Heart right ventricle (tissue), 16 donors: ENCODE measurements at places on chromosomes 6 and 20.

GRCh38 chr6:15403094-15403755 is 157.4 kb downstream of the JARID2 start:
- DNase-seq: no peak

- DNase-seq: no peak
Observed at GRCh38 chr6:27187231-27188060, 60.1 kb upstream of the PRSS16 start.

- DNase-seq: peak; percentile 71
Observed at GRCh38 chr6:16331384-16332174, 93.2 kb downstream of the GMPR start.

DNA sequence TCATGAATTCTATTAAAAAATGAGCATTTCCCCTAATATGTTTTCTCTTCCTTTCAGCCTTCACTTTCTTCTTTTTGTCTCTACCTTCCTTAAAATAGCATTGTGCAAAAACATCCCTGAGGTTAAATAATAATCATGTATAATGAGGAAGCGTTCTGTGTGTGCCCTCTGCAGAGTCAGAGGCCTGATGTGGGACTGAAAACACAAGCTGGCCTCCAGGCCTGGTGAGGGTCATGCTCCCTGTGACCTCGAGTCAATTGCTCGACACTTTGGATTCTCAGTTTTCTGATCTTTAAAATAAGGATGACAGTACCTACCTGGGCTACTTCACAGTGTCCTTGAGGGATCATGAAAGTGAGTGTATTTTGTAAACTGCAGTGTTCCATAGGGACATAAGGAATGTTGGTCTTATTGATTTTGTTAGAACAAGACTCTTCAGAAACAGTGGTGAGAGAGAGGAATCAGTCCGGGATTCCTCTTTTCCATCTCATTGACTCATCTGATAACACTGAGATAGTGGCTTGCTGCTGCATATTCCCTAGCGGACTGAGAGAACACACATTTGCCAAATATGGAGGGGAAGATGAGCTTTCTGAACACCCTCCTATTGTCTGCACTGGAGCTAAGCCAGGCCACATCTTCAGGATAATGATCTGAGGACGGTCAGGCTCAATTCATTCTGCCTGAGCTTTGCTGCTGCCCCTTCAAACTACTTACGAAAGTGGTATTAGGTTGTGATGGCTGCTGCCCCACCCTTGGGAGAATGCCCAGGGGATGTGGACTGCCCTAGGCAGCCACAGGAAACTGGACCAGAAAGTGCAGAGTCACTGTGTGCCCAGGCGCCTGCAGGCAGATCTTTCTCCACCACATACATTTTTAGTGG is 39.6 kb upstream of the PDE7B start:
- peak; percentile 24 for DNase-seq

DNA sequence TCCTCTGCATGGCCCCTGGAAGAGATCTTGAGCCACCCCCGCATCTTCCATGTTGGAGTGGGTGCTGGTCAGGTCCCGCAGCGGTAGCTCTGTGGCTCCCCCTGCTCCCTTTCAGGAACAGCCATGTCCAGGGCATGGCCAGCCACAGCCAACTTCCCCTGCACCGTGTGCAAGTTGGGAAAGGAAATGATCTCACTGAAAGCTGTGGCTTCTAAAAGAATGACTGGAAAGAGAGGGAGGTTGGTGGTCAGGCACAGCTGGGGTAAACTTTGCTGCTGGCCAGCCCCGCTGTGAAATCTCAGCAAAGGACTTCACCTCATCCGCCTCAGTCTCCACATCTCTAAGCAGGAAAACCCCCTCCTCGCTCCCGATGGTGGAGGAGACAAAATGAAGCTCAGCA is 153.6 kb upstream of the CST7 start:
- DNase-seq: no peak

- no peak for DNase-seq
Observed at GRCh38 chr6:116564311-116564710, 7.0 kb upstream of the RWDD1 start.

- DNase-seq: no peak
Observed at GRCh38 chr20:40525351-40525750, 163.7 kb downstream of the MAFB start.

DNA sequence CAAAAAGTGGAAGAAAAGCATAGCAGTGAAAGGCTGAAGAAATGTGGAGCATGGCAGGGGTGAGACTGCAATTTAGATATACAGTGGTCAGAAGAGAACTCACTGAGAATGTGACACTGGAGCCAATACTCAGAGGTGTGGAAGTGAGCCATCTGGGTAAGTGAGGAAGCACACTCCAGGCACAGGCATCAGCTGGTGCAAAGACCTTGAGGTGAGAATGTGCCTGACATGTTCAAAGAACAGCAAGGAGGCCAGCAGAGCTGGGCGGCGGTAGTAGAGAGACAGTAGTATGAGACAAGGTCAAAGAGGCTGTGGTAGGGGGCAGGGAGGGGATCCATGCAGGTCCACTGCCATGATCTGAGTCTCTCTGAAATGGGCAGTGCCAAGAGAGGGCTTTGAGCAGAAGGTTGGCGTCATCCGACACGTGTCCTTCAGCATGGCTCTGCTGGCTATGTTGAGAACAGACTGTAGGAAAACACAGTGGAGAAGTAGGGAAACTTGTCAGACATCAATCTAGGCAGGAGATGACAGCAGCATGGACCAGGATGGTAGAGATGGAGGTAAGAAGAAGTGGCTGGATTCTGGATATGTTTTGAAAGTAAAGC is 84.4 kb downstream of the PLCG1 start:
- DNase-seq: no peak

GRCh38 chr6:107064579-107065065 is 36.6 kb downstream of the MTRES1 start:
- DNase-seq: peak; percentile 63

DNA sequence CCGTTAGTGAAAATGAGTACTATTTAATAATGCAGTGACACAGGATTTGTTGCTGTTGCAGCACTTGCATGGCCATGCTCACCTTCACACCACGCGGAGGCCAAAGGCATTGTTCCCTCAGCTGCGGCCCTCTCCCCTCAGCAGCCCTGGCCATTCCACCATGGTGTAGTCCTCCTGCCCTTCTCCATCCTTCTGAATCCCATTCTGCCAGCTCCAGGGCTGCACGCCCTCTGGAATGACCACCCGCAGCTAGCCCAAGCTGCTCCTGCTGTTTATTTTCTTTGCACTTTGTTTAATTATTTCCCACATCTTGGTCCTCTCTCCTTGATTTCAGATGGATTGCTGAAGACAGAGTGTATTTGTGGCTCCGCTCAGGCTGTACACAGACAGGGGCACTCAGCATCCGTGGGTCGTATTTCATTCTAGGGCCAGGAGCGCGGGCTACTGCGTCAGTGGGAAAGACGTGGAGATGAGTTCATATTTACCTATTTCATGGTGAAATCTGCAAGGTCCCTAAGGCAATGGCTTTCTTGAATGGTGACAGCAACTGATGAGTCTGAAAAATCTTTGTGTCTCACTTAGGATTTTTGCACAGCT is 81.4 kb upstream of the DUSP22 start:
- DNase-seq: no peak

DNA sequence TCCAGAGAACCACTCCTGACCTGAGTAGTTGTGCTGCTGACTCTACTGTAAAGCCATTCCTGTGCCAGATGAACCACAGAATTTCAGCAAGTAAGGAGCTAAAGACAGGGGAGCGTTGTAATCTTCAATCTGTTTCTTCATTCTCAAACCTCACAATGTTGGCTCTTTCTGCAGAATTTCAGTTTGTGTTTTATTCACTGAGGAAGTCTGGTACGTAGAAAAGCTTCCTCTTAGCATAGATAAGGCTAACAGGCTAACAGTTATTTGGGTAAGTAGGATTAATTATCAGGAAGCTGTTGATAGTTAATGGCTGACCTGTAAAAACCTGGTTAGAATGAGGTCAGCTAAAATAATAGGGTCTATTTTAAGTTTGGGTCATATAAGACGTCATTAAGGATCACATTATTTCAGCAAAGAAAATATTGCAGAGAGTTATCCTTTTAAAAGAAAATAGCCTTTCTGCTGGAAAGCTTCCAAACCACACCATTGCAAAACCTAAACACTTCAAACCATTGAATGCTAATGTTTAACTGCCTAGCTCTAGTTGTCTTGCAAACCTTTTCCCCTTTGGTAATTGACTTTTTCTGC is 14.1 kb upstream of the TENT5A start:
- no peak for DNase-seq

GRCh38 chr20:38729767-38730166 is 5.5 kb downstream of the SLC32A1 start:
- DNase-seq: no peak

GRCh38 chr6:4413073-4413472 is 277.7 kb upstream of the ECI2 start:
- DNase-seq: no peak

GRCh38 chr6:87501809-87502572 is 29.2 kb downstream of the SLC35A1 start:
- DNase-seq: no peak
